ENCODE measurements at places on chromosomes 12 and 14.

DNA sequence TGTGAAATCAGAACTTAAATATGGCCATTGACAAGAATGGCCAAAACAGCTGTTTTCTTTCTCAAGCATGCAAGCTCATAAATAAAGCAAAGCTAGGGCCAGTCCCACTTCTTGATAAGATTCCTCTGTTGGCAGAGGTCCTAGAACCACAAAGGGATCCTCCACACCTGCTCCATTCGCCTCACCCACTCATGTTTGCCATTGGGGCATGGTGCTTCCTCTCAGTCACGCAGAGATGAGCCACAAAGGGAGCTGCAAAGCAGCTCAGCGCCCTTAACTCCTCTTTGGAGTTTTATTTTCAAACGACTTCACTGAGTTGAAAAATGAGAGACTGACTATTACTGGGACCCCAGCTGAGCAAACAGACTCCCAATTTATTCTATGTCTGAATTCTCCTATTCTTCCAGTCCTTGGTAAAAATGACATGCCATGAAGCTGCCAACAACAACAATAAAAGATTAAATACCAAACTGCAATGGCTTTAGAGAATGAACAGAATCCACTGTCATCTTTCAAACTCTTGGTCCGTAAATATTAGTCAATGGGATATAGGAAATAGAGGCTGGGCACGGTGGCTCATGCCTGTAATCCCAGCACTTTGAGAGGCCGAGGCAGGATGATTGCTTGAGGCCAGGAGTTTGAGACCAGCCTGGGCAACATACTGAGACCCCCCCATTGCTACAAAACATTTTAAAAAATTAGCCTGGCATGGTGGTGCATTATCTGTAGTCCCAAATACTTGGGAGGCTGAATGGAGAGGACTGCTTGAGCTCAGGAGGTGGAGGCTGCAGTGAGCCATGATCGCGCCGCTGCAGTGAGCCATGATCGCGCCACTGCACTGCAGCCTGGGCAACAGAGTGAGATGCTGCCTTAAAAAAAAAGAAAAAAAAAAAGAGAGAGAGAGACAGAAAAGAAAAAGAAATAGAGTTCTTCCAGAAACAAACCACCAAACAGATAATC lies 16.4 kb downstream of the MANSC1 start:
- H3K27me3 ChIP-seq: no peaks in the 10 kb centered on the region
- H3K36me3 ChIP-seq: no peaks in the 10 kb centered on the region
- no peak for DNase-seq

DNA sequence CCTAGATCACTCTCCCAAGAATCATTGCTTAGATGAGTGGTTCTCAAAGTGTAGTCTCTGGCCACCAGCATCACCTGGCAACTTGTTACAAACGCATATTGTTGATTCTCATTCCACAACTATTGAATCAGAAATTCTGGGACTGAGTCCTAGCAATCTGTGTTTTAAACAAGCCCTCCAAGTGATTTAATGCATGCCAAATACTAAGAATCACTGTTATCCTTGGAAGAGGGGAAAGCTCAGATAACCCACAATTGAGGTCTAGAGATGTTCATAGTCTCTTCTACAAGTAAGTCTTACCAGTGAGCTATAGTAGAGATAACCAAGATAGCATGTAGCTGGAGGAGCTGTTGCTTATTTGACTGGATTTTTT lies 666.6 kb downstream of the DIO2 start:
- no peaks in the 10 kb centered on the region for H3K4me1 ChIP-seq
- H3K27me3 ChIP-seq: no peaks in the 10 kb centered on the region
- no peak overlapping the region for H3K4me3 ChIP-seq
- no peak overlapping the region for H3K27ac ChIP-seq
- H3K36me3 ChIP-seq: no peaks in the 10 kb centered on the region
- DNase-seq: no peak

- H3K27me3 ChIP-seq: no peaks in the 10 kb centered on the region
- no peaks in the 10 kb centered on the region for H3K36me3 ChIP-seq
- H3K4me1 ChIP-seq: no peaks in the 10 kb centered on the region
- H3K27ac ChIP-seq: no peak overlapping the region
- DNase-seq: peak; percentile 51
Observed at GRCh38 chr12:47636908-47637780, 68.7 kb downstream of the RPAP3 start.

DNA sequence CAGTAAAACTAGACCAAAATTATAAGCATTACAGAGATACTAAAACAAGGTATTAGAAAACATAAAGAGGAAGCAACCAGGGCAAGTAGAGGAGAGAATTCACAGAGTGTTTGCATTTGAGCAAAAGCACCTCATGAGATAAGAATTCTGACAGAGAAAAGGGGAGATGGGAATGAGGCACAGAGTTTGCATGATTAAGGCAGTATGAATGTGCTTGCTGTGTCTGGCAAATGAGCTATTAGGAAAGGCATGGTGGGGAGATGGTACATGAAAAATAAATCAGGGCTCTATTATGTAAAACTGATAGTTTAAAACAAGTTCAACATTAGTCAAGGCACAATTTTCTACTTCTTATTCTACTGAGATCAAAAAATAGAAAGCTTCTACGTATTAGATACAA lies 23.1 kb downstream of the GARIN6 start:
- no peak overlapping the region for H3K4me3 ChIP-seq
- no peak overlapping the region for H3K27ac ChIP-seq
- no peaks in the 10 kb centered on the region for H3K36me3 ChIP-seq
- no peaks in the 10 kb centered on the region for H3K4me1 ChIP-seq
- no peak for DNase-seq
- no peaks in the 10 kb centered on the region for H3K27me3 ChIP-seq

GRCh38 chr12:52241205-52241842 lies 8.3 kb downstream of the KRT7 start:
- H3K27me3 ChIP-seq: no peaks in the 10 kb centered on the region
- no peak overlapping the region for H3K4me3 ChIP-seq
- H3K4me1 ChIP-seq: no peaks in the 10 kb centered on the region
- no peak for DNase-seq
- no peak overlapping the region for H3K27ac ChIP-seq

- no peaks in the 10 kb centered on the region for H3K4me1 ChIP-seq
- H3K27ac ChIP-seq: no peak overlapping the region
- no peaks in the 10 kb centered on the region for H3K36me3 ChIP-seq
- H3K27me3 ChIP-seq: no peaks in the 10 kb centered on the region
- DNase-seq: no peak
Observed at GRCh38 chr14:61090432-61091216, 109.6 kb downstream of the SLC38A6 start.

GRCh38 chr12:50073712-50074111 lies 11.4 kb upstream of the SMARCD1 start:
- no peaks in the 10 kb centered on the region for H3K27me3 ChIP-seq
- no peak overlapping the region for H3K27ac ChIP-seq
- H3K36me3 ChIP-seq: no peaks in the 10 kb centered on the region
- DNase-seq: no peak

Data from testis (tissue), 5 donors.